Mononuclear cell (primary cell): ENCODE measurements at places on chromosomes 13 and 19. TPM values are rescaled to one million over a fixed set of nuclear protein-coding genes. Genes with fewer than 3 reads are reported as not detected.

Gene DNAAF3
- total RNA-seq: 0.52 TPM

Gene SMAD9
- total RNA-seq: not detected

Gene C5AR2
- total RNA-seq: 4.1 TPM

Gene MEDAG
- total RNA-seq: not detected

Gene ANGPTL8
- total RNA-seq: not detected

Gene VAV1
- total RNA-seq: 46.8 TPM
